NCI-H526 (cell line): ENCODE measurements at places on chromosomes 1 and 21.
A peak's percentile ranks its signal among the peaks of the same experiment; 100 is the strongest.

DNA sequence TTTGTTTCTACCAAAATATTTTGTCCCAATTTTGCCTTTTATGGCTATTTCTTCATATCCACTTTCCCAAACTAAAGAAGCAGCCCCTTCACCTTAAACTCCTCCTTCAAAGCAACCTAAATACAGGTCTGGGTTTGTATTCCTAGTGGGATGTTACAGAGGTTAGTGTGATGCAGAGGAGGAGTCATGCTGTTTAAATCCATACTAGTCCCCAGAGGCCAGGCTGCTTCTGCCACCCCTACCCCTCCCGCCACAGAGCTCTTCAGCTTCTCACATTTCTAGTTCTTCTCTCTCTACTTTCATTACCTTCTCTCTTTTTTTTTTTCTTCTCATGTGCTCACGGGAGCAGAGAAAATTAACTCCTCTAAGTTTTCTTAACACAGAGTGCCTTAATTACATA is 29.3 kb downstream of the SELL start:
- no peak for DNase-seq

DNA sequence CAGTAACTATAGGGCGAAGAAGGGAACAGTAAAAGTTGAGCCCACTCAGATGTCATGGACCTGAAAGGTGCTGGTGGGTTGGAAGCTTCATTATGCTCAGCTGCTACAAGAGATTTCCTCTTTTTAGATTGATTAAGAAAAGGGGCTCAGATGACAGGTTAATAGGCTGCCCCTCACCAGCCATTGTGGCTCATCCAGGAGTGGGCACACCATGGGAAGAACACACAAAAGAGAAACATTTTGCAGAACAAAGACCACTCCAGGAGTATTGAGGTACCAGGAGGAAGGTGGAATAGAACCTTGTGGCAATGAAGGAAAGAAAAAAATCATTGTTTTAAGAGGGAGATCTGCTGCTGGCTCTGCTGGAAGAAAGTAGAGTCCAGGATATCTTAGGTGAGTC is 205.5 kb downstream of the RYR2 start:
- no peak for DNase-seq

DNA sequence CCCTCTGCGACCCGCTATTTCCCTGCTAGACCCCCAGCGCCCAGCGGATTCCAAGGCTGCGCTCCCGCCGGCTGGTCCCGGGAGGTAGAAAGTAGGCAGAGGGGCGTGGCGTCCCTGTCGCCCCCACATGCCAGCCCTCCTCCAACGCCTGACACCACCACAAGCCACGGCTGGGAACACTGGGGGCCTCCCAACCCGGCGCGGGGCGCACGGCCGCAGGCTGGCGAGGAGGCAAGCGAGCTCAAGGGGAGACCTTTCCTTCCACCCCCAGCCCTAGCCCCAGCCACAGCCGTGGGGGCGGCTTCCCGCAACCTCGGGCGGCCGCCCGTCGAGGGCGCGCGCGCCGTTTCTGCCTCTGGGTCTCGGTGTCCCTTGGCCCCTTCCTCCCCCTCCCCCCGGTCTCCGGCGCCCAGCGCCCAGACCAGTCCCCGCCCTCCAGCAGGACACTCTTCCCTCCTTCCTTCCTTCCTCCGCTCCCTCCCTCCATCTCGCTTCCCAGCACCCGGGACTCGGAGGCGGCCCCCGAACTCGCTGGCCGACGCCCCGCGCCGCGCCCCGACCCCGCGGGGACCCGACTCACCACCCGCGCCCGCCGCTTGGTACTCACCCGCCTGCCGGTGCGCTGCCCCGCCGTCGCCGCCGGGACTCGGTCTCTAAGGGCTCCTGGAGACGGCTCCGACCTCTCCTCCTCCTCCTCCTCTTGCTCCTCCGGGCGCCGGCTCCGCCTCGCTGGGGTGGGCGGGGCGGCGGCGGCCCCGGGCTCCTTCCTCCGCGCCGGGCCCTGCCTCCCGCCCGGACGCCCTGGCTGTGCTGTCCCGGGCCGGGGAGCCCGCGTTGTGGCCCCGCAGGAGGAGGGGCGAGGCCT is at the start of gene GNG12:
GNG12 (minus strand) TSS at position 731 of the 865 bp plus-strand sequence. CDS start 125,781 bp downstream, outside the sequence.
- DNase-seq, result peak; percentile 44

- DNase-seq, result no peak
These were observed 7.2 kb upstream of the MRPL39 start for GRCh38 chr21:25614441-25614840.

DNA sequence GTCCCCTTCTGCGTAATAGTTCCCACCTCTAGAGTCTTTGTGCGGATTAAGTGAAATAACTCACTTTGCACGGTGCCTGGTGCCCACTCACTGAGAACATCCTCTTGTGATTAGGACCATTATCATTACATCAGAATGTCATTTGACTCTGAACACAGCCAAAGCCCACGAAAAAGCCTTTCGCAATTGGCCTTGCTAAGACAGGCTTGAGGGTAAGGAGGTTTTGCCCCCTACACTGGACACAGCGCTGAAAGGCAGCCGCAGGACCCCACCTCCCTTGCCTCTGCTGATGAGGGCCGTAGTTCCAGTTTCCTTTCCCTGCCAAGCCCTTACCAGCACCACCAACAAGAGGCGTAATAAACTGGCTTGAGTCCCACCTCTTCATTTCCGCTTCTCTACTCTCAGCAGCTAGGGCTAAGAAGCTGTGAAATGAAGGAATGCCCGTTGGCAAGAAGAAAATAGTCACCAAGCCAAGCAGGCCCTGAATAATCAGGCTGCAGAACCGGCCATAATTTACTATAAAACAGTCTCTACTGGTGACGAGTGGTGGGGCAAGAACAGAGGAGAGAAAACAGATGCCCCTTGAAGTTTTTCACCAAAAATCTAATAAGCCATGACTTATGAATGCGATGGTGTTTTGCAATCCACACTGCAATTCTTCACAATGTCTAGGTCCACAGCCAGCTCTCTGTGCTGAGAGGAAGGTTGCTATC is 53.1 kb downstream of the SH3GLB1 start:
- DNase-seq, result no peak

DNA sequence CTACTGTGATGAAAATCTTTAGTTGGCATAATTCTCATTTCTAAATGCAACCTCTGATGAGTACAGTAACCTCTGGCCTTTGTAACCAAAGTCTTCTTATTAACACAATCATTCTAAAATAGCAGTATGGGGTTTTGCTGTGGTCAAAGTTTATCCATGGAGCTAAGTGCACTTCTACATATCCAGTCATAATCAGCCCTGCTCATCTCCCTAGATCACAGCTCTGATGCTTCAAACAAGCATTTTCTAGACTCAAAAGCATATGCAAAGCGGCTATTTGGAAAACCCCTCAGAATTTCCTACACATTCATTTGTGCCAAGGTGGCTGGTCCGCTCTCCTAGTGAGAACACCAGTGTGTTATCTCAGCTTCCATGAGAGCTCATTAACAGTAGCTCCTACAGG is 418.6 kb downstream of the MRPL39 start:
- DNase-seq, result no peak

- no peak for DNase-seq
These were observed 118.9 kb downstream of the KCNJ6 start for GRCh38 chr21:37797403-37797802.

DNA sequence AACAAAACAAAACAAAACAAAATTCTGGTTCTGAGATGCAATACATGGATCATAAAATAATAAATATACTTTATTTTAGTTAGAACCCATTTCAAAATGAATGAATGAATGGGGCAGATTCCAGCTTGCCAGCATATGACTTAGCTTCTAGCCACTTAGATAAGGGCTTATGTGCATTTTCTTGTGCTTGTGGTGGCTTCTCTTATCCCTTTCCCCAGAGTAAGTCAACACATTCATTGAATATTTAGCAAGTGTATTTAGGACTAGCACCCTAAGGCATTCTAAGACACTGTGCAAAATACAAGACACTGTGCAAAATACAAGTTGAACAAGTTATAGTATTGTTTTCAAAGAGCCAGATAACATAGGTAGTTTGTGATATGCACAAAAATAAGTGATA is 4.7 kb downstream of the ADIPOR1 start:
- DNase-seq, result no peak

- DNase-seq, result no peak
These were observed 49.5 kb upstream of the NPL start for GRCh38 chr1:182740120-182740519.

- no peak for DNase-seq
These were observed 37.4 kb upstream of the NRDC start for GRCh38 chr1:51915951-51916350.
